Endothelial cell of coronary artery (primary cell): ENCODE measurements at places on chromosomes 3 and 15. TPM values are rescaled to one million over a fixed set of nuclear protein-coding genes. Genes with fewer than 3 reads are reported as not detected.

COPB2 gene
- 246 and 269 TPM in 2 replicates for total RNA-seq

PDZRN3 gene
- total RNA-seq = 0.09 and 0.18 TPM in 2 replicates

NEO1 gene
- 0.09 and 2.4 TPM in 2 replicates for total RNA-seq

MEX3B gene
- 10.4 and 12.4 TPM in 2 replicates for total RNA-seq

RTP4 gene
- total RNA-seq = 0.18 and 0.19 TPM in 2 replicates

PARP3 gene
- total RNA-seq = 7.8 and 12.4 TPM in 2 replicates

HESX1 gene
- 0.18 and 0.19 TPM in 2 replicates for total RNA-seq

WDR73 gene
- 20.8 and 27.8 TPM in 2 replicates for total RNA-seq

CD200R1 gene
- not detected in 2 replicates for total RNA-seq

ADAMTSL3 gene
- total RNA-seq = 0.09 and 4.9 TPM in 2 replicates

SCAP gene
- 54.5 and 61.7 TPM in 2 replicates for total RNA-seq

MUC20 gene
- 0.09 TPM in 1 of 2 replicates, not detected in the other for total RNA-seq

CPNE9 gene
- total RNA-seq = not detected in 2 replicates

CFAP92 gene
- total RNA-seq = 0.09 TPM in 1 of 2 replicates, not detected in the other
